ENCODE measurements at places on chromosomes 7 and 10.

GRCh38 chr7:27795977-27796376, 56.0 kb downstream of the TAX1BP1 start:
- no peak for DNase-seq

DNA sequence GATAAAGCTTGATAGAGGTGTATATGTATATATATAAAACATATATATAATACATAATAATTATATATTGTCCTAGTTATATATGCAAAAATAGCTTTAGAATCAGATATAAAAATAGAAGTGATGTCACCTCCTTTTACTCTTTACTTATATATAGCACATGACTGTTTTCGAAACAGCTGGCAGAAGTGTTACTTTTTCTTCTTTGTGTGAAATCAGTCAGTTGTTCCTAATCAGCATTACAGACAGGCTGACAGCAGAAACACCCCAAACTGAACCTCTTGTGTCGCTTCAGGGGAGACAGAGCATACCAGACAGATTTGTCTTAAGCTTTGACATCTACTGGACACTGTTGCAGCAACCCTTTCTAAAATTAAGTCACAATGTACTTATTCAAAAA, 684.9 kb upstream of the CELF2 start:
- peak; percentile 25 for DNase-seq

GRCh38 chr7:43834463-43835251, 34.7 kb downstream of the MRPS24 start:
- peak; percentile 56 for DNase-seq

GRCh38 chr7:131145026-131145425, 182.7 kb upstream of the MKLN1 start:
- DNase-seq: peak; percentile 58

GRCh38 chr7:88092676-88092999, 127.2 kb downstream of the SRI start:
- no peak for DNase-seq

DNA sequence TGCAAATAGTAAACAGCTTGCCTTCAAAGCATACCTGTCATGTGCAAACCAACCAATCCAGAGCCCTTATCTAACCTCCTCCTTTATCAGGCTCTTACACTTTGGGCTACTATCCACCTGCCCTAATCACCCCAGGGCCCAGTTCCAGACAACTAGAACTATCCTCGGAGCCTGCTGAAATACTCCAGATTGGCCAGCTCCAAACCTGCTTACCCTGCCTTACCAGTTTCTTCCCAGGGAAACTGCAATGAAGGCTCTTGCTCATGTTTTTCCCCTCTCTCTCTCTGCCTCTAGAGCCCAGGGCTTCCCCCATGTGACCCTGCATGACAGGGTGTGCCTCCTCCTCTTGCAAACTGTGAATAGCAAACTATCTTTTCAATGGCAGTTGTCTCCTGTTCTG, 81.4 kb upstream of the CAPZA2 start:
- no peak for DNase-seq

- DNase-seq: no peak
These were observed 133.5 kb downstream of the DOCK4 start for GRCh38 chr7:112072541-112073245.

DNA sequence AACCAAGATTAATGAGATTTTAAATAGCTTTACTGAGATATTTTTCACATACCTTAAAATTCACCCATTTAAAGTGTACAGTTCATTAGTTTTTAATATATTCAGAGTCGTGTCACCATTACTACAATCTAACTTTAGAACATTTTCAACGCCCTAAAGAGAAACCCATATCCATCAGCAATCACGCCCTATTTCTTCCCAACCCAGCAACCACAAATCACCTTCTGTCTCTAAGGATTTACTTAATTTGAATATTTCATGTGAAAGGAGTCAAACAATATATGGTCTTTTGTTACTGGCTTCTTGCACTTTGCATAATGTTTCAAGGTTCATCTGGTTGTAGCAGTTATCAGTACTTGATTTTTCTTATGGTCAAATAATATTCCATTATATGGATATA, 25.1 kb upstream of the PDZD8 start:
- no peak for DNase-seq

GRCh38 chr10:103584216-103585010, 90.9 kb downstream of the NEURL1 start:
- peak; percentile 58 for DNase-seq

- peak; percentile 11 for DNase-seq
These were observed 196.8 kb downstream of the RNLS start for GRCh38 chr10:88386204-88386788.

DNA sequence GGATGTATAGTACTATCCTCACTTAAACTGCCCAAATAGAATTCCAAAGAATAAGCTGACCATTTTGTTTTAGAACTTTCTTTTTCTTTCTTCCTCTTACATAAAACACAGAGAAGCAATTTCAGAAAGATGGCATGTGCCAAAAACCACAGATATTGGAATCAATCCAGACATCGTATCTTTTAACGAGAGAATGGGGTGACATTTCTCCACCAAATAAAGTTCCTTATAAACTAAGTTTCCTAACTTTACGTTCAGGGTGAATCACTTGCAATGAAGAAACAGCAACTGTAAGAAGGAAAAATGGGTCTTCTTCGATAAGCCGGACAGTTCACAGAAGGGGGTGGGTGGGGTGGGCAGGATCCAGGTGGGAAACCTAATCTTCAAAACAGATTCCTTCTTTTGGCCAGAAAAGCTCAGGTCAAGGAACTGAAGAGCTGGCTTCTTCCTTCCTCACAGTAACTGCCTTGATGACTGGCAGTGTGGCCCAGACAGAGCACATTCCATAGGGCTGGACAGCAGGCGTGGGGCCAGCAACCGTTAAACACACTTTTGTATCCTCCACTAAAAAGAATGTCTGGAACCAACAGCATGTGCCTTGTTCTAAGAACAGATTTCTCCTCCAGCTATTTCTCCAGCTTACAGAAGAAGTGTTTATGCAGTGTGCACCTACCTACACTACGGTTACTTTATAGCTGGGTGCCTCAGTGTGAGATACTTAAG, 31.5 kb downstream of the CREB3L2 start:
- DNase-seq: peak; percentile 90

GRCh38 chr7:55307123-55307916, 57.8 kb upstream of the LANCL2 start:
- DNase-seq: peak; percentile 8

DNA sequence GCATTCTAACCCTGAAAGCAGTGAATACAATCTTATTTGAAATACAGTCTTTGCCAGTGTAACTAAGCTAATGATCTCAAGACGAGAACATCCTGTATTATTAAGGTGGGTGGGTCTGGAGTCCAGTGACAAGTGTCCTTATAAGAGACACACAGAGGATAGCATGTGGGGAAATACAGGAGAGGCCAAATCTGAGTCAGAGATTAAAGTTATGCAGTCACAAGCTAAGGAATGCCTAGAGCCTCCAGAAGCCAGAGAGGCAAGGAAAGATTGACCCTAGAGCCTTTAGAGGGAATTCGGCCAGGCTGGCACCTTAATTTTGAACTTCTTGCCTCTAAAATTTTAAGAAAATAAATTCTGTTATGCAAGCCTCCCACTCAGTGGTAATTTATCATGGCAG, 87.5 kb upstream of the HGF start:
- peak; percentile 17 for DNase-seq

- DNase-seq: no peak
These were observed 143.0 kb upstream of the NRBF2 start for GRCh38 chr10:62990126-62990525.

DNA sequence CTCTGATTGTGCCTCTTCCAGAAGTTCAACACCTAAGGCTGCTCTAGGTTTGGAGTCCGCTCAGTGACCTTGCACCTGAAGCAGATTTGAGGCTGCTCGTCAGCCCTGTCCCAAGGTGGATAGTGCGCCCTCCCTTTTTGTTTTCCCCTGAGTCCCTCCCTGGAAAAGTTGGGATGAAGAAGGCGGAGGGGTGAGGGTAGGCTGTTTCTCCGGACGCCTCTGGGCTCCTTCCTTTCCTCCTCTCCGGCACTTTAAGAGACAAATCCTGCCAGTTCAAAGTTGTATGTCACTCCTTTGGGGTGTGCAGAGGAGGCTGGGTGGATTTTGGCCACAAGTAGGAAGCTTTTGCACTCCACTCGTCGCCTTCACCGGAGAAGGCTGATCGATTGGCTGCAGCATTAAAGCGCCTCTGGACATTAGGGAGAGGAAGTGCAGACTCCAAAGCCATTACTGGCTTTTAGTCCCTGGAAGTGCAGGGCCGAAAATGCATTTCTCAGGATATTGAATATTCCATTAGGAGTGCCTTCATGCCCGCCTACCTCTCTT, 81.9 kb upstream of the PRKG1 start:
- DNase-seq: no peak

DNA sequence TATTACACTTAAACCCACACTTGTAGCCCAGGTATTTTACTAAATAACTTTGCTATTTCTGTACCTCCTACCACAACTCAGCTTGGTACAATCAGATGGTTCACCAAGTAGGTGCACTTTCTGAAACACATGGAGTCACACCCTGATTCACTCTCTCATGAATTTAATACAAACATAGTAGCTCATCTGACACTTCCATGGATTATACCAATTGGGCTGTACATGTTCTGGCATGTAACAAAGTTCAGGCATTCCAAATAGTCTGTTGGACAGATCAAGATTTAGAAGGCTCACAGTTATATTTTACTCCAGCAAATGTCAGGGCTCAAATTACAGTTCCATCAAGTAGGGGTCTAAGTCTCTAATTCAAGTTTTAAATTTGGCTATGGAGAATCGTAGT, 62.2 kb upstream of the RNF148 start:
- no peak for DNase-seq

DNA sequence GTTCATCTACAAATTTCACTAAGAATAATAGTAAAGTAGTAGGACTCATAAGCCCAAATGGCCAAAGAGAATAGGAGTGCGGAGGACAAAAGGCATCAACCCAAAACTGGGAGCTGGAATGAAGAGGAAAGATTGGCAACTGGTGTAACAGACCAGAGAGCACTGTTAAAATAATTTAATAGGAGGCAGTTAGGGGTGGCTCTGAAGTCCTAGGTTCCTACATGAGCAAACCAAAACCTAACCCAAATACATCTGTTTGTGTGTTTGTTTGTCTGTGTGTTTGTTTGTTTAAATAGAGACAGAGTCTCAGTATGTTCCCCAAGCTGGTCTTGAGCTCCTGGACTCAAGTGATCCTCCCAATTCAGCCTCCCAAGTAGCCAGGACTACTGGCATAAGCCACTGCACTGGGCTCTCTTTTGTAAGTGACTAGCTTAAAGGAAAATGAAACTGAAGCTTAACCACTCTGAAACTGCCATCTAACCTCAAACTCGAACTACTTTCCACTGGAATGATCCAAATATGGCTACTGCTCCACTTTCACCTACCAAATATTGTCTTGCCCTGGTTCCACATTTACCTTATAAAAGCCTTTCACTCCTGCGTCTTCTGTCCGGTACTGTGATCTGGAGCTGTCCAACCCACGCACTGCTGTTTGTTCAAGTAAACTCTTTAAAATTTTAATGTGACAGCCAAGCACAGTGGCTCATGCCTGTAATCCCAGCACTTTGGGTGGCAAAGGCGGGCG, 94.9 kb downstream of the AKR1D1 start:
- no peak for DNase-seq

DNA sequence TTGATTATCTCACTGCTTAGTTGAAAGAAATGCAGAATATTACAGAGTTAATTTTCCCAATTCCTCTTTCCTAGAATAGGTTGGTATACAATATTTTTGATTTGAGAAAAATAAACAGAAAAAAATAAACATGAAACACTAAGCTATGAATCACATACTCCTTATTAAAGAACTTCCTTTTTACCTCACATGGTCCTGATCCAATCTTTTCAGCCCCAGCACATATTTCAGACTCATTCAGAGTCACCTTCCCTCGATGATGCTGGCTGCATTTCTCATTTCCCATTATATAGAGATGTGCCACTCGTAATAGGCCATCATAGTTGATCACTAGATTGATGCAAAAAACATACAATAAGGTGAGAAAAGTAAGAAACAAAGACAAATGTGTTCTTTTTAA, 64.6 kb downstream of the HGF start:
- DNase-seq: no peak

GRCh38 chr10:69452676-69453415, 1.6 kb downstream of the TSPAN15 start:
- DNase-seq: no peak

DNA sequence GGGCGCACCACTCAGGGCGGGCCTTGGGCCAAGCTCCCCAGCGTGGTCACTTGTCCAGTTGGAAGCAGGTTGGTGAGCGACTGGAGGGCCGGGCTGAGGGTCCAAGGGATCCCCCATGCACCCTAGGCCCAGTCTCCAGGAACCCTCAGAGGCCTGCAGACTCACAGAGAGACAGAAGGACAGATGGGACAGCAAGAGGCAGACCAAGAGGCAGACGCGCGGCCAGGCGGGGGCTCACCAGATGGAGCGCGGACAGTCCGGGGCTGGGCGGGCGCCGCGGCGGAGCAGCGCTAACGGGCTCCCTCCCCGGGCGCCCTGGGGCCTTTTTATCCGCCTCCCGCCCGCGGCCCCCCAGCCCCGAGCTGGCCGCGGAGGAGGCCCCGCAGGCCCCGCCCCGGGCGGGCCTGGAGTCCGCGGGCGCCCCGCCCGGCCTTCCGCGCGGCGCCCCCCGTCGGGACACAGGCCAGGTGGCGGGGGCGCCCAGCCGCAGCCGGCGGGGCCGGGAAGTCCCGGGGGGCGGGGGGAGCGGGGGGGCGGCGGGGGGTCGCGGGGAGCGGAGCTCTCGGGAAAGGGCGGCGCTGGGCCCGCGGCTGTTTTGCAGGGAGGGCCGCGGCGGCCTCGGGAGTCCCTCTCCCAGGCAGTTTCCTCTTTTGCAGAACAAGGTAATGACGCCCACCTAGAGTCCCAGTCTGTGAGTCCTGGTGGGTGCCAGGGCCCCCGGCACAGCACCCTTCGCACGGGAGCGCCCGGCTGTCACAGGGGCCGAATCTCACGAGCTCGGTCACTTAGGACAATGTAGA, at the start of gene LOXL4:
LOXL4 (minus strand) TSS at position 301 of the 800 bp plus-strand sequence. CDS start 5,175 bp downstream, outside the sequence.
- DNase-seq: peak; percentile 33

DNA sequence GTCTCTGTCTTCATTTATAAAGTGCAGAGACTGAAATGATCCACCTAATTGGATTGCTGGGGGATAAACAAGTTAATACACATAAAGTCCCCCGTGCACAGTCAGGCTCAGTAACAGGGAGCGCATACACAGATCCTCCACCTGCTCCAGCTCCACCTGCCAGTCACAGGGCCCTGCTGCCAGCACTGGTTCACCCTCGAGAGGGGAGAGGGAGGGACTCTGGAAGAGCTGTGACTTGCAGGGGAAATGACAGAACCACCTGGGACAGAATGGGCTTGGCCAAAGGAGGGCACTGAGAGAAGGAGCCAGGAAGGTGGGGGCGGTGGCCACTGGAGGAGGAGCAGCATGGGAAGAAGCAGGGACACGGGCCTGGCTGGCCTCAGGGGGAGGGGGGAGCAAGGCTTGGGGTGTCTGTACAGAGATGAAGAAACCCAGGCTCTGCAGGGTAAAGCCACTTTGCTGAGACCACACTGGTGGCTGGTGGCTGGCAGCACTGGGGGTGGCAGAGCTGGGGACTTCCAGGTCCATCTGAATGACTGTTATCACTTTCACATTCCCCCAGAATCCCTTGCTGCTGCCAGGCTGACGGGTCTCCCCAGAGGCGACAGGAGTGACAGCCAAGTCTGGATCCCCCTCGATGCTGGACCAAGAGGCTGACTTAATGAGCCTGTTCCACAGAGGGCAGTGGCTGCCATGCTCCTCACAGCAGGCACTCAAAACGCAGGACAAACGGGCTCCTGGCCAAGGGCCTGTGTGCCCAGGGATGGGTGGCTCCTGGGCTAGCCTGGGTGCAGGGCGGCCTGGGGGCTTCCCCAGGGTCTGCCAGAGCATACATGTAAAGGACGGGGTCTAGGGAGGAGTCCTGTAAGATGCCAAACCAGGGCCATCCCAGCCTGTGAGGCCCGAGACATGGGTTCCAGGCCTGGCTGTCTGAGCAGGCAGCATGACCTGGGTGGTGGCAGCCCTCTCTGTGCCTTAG, 151.1 kb downstream of the SH3PXD2A start:
- DNase-seq: no peak

All from fibroblast of skin of back (primary cell).